ENCODE measurements at places on chromosomes 7 and 10.

DNA sequence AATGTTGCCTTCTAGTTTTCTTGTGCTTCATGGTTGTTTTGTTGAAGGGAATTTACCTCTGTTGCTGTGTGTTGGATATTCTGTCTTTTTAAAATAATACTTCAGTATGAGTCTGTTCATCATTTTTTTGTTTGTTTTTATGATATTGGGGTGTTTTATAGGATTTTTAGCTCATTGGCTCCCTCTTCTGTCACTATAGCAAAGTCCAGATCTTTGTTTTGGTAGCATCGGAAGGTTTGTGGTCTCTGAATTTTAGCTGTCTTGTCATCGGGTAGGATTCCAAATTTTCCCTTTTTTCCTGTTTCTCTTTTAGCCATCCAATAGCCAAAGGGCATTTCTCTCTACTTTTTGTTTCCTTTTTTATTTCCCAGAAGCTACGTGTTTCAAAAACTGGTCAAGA is 91.4 kb downstream of the EXOC4 start:
- no peak for DNase-seq

GRCh38 chr7:87199241-87199640 is 20.3 kb downstream of the TMEM243 start:
- DNase-seq, result no peak

GRCh38 chr7:132149436-132150304 is 426.6 kb downstream of the PLXNA4 start:
- DNase-seq, result no peak

- DNase-seq, result peak; percentile 8
Observed at GRCh38 chr10:57716884-57717283, 550.8 kb downstream of the IPMK start.

- DNase-seq, result no peak
Observed at GRCh38 chr10:37226524-37226923, 101.1 kb downstream of the ANKRD30A start.

- DNase-seq, result peak; percentile 57
Observed at GRCh38 chr7:77383333-77383740, 32.8 kb downstream of the GSAP start.
